Stimulated activated CD8-positive, alpha-beta memory T cell treated with anti-CD3 and anti-CD28 coated beads, Interleukin-12 subunit alpha, Interleukin-12 subunit beta, amount 100 ng/mL, for 4 hours (primary cell): ENCODE measurements at places on chromosomes 5 and 9.

- no peak for DNase-seq
Observed at GRCh38 chr5:98104454-98105188, 668.8 kb upstream of the RGMB start.

GRCh38 chr5:76765249-76765648 is 49.3 kb downstream of the F2R start:
- DNase-seq, result no peak

- DNase-seq, result no peak
Observed at GRCh38 chr5:126009566-126009965, 413.6 kb upstream of the GRAMD2B start.

GRCh38 chr9:92853716-92854115 is 24.1 kb downstream of the ZNF484 start:
- DNase-seq, result no peak

DNA sequence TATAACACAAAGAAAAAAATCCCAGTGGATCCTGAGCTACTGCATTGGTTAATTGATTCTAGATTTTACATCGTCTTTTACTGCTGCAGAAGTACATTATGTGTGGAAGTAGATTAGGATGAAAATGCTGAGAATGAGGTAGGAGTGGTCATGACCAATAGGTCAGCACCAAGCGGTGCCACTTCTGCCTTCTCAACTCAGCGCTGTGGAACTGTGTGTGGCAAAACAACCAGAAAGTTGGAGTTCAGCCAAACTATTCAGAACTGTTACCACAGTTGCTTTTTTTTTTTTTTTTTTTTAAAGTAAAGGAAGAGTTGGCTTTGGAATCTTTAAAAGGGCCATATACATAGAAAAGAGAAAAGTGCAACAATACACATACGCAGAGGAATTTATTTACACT is 24.2 kb downstream of the POU5F2 start:
- no peak for DNase-seq

- no peak for DNase-seq
Observed at GRCh38 chr5:109901628-109901981, 211.9 kb downstream of the MAN2A1 start.

GRCh38 chr5:176628406-176629228 is 1.7 kb downstream of the SNCB start:
- no peak for DNase-seq

DNA sequence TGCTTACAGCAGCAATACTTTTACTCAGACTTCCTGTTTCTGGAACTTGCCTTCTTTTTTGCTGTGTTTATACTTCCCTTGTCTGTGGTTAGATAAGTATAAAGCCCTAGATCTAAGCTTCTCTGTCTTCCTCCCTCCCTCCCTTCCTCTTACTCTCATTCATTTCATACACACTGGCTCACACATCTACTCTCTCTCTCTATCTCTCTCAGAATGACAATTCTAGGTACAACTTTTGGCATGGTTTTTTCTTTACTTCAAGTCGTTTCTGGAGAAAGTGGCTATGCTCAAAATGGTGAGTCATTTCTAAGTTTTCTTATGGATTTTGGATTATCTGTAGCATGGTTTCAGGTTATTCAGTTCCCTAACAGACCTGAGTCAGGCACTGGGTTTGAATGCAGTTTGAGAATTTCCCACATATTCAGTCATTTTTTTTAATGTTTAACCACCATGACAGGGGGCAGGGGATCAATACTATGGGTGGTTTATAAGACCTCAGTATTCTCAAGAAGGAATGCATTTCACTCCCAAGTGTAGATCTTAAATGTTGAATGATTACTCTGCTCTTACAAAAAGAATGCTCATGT is at the start of gene IL7R:
IL7R (plus strand) TSS at position 127 of the 587 bp plus-strand sequence; CDS start at position 214, 87 bp downstream.
- DNase-seq, result no peak

- no peak for DNase-seq
Observed at GRCh38 chr5:88045165-88045564, 223.5 kb downstream of the TMEM161B start.

DNA sequence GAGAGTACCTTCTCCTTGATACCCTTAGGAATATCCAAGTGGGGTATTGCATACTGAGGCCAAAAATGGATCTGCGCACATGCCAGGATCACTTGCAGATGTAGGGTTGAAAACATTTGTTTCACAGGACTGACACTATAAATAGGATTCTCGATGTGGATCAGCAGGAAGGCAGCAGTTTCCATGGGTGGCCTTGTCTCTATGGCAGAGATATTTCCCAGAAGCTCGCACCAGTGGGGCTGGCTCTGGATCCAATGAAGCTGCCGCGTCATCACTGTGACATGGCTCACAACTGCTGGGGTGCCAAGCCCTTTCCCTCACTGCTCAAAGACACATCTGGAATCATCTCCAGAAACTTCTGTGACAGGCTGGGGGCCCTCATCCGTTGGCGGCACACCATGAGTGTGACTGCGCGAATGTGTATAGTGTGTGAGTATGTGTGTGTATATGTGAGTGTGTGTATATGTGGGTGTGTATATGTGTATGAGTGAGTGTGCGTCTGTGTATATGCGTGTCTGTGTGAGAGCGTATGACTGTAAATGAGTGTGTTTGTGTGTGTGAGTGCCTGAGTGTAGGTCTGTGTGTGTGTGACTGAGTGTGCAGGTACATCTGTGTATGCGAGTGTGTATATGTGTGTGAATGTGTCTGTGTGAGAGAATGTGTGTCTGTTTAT is 182.5 kb downstream of the GAS1 start:
- DNase-seq, result no peak

GRCh38 chr9:104872656-104873488 is 55.1 kb downstream of the ABCA1 start:
- no peak for DNase-seq

GRCh38 chr9:112839331-112839730 is 51.3 kb downstream of the SLC46A2 start:
- DNase-seq, result no peak

- DNase-seq, result no peak
Observed at GRCh38 chr5:93800988-93801811, 59.8 kb upstream of the POU5F2 start.
